CD14-positive monocyte (primary cell): ENCODE measurements at places on chromosomes 12 and 14.

DNA sequence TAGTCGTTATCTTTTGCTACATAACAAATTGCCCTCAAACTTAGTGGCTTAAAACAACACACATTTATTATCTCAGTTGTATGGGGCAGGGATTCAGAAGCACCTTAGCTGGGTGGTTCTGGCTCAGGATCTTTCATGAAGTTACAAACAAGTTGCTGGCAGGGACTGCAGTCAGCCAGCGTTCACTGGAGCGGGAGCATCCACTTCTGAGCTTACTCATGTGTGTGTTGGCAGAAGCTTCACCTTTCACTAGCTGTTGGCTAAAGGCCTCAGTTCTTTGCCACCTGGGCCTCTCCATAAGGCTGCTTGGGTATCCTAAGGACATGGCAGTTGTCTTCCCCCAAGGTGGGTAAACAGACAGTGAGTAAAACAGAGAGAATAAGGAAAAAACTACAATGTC lies 365.7 kb downstream of the RPS29 start:
- DNase-seq, result no peak

GRCh38 chr14:86787717-86788116 lies 1205.3 kb downstream of the GALC start:
- no peak for DNase-seq

GRCh38 chr12:110721570-110721969 lies 21.1 kb downstream of the PPP1CC start:
- no peak for DNase-seq

GRCh38 chr12:108484431-108484830 lies 30.6 kb upstream of the FICD start:
- DNase-seq, result no peak

DNA sequence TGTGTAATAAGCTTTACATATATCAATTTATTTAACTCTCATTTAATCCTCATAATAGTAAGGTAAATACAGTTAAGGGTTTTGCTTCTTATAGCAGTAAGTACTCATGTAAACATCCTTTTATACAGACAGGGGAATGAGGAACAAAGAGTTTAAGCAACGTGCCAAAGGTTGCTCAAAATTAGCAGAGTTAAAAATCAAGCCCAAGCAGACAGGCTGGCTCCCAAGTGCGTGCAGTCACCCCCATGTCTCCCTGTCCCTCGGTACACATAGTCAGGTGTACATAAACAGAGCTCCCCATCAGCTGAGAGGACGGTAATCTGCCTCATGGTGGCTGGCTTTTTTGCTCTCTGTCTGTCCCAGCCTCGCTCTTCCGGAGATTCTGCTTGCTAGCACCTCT lies 126.4 kb downstream of the DERA start:
- DNase-seq, result no peak

GRCh38 chr12:89760783-89761182 lies 52.1 kb upstream of the ATP2B1 start:
- DNase-seq, result peak; percentile 62

GRCh38 chr14:21168055-21168454 lies 12.2 kb upstream of the OR5AU1 start:
- no peak for DNase-seq

DNA sequence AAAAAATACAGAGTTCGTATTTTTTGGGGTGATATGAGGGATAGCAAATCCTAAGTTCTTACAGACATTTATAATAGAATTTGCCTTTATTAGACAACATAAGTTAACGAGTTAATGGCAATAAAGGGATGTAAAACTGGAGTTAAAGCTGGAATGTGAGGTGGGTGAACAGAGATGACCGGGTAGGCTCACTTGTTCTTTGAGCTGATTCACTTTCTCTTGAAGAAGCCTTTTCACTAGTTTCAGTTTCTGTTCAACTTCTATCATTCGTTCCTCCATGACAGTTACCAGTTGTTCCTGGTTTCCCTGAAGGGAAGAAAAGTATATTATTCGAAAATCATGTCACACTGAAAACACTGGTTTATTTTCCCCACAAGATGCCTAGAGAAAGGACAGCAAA lies 57.7 kb upstream of the SAV1 start:
- no peak for DNase-seq

DNA sequence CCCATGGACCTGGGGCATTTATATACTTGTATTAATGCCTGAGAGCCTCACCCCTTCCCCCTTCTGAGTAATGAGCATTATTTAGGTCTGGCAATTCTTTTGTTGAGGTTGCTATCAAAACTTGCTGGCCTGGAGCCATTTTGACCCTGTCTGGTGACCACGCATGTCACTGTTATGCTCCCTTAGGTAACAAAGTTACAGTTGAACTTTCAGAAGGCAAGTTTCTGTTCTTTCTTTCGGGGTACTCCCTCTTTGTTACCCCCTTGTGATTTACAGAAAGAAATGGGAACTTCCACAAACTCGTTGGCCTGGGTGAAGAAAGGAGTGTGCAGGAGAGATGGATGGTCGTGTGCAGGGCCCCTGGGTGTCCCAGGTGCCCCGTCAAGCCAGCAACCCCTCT lies 305.4 kb downstream of the DPF3 start:
- DNase-seq, result no peak
